SJSA1 (cell line): ENCODE measurements at places on chromosomes 16 and 17.

DNA sequence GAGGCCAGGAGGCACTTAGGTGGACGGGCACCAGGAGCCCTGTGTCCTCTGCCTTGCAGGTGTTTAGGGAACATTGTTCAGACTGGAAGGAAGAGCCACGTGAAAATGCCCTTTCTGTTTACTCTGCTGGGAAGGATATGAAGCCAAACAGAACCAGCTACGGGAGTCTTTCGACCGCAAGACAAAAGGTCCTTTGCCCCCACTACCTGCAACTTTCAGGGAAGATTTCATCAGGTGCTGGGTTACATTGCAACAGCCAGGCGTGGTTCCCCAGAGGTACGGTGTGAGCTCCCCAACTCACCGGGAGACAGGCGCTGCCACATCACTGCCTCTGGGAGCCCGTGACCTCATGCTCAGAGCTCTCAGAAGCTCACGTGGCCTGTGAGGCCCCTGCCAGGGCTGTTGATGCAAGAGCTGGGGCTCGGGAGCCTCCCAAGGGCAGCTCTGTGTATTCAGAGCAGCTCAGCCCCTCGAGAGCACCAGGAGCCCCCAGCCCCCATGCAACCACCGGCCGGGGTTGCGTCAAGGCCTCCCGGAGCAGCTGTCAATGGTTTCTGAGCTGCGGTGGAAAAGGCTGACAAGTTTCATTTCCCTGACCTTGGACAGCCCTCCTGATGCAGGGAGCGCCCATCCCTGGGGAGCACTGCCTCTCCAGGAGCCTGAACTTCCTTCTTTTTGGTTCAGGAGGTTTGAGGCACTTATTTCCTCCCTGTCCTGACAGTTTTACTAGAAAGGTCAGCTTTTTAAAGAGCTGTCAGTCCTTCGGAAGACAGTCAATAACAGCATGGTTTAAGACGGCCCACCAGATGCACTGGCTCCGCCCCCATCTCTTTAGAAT, 42.1 kb downstream of the TBC1D16 start:
- no peak for DNase-seq

GRCh38 chr17:41559548-41559947, 12.3 kb downstream of the KRT9 start:
- no peak for DNase-seq

- DNase-seq = no peak
These were observed 128.4 kb downstream of the CDH11 start for GRCh38 chr16:64993464-64993863.

GRCh38 chr16:78630102-78630501, 530.6 kb downstream of the WWOX start:
- no peak for DNase-seq

DNA sequence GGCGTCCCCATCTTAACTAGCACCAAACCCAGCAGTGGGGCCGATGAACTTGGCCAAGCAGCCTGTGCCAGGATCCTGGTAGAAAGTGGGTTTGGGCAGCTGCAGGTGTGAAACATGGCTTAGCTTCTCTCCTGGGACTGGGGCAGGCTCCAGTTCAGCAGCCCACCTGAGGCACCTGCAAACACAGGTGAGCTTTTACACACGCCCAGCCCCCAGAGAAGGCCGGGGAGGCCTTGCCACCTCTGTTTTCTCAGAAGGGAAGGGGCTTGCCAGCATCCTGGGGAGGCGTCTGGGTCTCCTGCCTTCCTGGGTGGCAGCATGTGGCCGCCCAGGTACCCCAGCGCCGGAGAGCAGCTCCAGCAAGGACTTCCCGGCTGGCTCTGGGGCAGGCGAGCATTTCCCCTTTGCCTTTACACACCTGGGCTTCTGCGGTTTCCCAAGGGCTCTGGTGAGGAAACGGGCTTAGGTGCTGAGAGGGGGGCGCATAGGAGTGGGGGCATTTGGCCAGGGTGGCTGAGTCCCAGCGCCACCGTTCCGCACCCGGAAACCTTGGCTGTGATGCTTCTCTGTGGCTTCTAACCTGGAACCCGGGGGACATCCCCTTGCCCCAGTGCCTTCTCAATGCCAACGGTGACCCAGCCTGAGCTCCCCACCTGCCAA, 81.6 kb upstream of the CBX4 start:
- no peak for DNase-seq

DNA sequence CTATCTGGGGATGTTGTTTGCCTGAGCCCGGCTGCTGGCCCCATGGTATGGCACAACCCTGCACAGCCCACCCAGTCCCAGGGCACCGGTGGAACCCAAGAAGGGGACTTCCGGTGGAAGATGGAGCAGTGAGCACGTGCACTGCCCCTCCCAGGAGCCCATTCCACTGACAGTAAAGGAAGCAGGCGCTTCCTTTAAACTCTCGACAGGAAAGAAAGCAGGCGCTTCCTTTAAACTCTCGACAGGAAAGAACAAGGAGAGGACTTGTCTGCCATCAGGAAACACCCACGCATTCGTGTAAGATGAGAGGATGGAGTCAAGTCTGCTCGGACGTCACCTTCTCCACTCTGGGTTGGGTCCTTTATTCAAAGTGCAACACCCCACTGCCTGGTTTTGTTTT, 53.7 kb downstream of the IL21R start:
- no peak for DNase-seq

DNA sequence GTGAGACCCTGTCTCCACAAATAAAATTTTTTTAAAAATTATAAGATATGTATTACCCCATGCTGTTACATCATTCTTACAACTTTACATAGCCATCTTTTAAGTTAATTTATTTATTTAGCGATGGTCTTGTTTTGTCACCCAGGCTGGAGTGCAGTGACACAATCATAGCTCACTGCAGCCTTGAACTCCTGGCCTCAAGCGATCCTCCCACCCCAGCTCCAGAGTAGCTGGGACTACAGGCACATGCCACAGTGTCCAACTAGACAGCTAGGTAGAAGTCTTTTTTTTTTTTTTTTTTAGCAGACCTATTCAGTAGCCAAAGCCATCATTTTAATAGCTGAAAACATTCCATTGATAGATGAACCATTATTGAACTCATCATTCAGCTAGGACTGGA, 92.7 kb downstream of the NDE1 start:
- no peak for DNase-seq

DNA sequence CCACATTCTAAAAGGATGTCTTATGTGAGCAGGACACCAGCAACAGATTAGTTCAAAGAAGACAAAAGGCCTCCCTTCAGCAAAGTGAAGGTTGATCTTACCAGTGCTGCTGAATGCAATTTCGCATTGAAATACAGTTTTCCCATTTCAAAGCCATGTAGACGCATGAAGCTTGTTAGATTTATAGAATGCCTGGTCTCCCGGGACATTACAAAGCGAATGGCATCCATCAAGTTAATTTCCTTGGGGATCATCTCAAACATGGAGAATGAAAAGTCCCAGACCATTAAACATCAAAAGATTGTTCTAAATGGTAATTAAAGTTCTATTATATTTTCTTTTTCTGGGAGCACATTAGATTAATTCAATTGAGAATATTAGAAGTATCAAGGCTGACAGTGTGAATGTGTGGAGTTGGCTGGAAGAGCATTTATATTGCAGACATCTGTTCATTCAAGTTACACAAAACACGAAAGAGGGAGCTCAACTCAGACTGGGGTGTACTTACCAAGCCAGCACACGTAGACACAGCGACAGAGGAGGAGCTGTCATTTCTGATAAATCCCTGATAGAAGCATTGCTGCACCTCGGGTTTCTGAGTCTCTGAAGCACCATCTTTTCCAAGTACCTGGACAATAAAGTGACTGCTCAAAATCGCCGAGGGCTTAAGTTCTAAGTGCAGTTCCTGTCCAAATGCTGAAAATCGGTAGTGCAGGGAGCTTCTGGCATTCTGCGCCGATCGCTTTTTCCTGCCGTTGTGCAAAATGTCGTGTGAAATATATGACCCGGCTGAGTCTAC, 3.8 kb downstream of the ADAMTS18 start:
- no peak for DNase-seq

- DNase-seq = peak; percentile 17
These were observed 15.7 kb downstream of the ALDH3A2 start for GRCh38 chr17:19664136-19664820.

DNA sequence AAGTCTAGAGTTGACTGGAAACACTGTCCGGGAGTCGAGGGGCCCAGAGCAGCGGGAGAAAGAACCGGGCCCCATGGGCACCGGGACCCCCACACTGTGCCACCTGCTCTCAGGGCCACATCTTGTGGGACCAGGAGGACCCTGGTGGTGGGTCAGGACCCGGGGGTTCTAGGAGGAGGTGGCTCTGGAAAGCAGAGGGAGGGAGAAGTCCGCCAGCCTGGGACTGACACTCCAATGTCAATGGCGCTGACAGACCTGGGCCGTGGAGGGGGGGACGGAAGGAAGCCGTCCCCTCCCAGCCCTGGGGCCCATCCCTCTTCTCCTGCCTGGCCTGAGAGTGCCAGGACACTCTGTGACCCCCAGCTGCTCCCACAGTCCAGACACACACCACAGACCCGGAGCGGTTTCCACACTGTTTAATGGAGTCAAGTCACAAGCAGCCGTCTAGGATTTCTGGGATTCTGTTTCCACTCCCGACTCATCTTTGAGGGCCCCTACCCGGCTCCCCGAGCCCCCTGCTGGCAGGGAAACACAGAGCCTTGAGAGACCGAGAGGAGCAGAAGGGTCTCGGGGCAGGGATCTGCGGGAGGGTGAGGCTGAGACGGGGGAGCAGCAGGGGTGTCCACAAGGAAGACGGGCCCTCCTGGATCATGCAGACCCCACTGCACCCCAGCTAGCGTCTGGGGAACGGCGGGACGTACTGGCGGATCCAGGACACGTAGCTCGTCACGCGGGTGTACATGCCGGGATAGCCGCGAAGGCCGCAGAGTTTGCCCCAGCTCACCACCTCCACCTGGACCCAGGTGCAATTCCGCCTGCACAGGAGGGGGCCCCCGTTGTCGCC, 23.5 kb upstream of the UBE2I start:
- no peak for DNase-seq
